DMS53 (cell line): ENCODE measurements at places on chromosomes 5 and 9.
A peak's percentile ranks its signal among the peaks of the same experiment; 100 is the strongest.

- no peak for DNase-seq
These were observed 2163.5 kb upstream of the WWC1 start for GRCh38 chr5:166127766-166128570.

DNA sequence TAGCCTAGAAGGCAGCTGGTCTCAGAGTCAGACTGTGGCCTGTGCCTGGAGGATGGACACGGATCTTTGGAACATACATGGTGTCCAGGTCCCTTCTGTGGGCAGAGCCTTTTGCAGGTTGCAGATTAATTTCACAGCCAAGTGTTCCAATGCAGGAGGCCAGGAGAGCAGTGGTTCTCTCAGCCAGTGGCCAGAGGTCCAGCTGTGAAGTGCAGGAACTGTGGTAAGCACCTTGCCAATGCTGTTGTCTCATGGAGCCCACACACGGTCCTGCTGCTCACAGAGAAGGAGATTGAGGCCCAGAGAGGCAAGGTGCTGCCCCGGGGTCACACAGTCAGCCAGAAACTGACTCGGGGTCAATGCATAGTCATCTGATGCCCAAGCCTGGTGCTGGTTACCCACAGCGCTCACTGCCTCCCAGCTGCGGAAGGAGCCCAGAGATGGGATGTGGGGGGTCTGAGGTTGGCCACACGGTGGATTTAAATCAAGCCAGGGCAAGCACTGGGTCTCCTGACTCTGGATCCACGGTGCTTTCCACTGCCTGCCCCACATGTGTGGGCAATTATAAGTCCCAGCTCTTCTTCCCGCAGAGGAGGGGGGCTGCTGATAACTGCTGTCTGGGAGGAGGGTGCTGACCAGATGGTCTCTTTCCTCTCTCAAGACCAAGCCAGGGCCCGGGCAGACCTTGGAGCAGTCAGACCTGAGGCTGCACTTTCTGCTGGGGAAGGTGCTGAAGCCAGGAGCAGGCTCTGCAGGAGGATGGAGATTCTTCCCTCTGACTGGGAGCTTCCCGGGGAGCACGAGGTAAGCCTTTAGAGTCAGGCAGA, 2.8 kb downstream of the PDGFRB start:
- no peak for DNase-seq

DNA sequence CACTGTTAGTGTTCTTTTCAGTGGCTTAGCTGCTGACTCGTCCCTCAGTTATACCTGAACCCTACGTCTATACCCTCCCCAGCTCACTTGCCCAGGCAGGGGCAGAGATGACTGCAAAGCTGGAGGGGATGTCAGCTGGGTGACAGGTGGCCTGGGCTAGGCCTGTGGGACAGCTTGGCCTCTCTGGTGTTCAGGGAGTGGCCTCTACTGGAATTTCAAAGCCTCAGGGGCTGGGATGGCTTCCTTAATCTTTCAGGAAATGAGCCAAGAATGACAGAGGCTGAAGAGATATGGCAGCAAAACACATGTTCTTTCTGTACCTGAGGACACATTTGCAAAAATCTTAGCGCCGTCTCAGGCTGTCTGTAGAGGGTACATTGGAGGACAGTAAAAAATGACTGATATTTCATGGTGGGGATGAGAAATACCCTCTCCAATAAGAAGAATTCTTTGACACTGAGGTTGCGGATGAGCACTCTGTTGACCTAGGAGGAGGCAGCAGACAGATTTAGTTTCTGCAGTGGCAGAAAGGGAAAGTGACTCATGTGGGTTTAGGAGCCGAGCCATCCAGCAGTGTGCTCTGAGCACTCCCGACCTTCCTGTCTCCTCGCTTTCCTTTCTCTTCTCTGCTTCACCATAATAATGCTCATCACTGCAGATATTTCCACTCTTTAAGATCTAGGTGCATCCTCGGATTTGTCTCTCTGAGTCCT, 54.4 kb downstream of the ENTREP1 start:
- peak; percentile 13 for DNase-seq

- peak; percentile 71 for DNase-seq
These were observed 1096.3 kb upstream of the DMAC1 start for GRCh38 chr9:8895861-8896224.

DNA sequence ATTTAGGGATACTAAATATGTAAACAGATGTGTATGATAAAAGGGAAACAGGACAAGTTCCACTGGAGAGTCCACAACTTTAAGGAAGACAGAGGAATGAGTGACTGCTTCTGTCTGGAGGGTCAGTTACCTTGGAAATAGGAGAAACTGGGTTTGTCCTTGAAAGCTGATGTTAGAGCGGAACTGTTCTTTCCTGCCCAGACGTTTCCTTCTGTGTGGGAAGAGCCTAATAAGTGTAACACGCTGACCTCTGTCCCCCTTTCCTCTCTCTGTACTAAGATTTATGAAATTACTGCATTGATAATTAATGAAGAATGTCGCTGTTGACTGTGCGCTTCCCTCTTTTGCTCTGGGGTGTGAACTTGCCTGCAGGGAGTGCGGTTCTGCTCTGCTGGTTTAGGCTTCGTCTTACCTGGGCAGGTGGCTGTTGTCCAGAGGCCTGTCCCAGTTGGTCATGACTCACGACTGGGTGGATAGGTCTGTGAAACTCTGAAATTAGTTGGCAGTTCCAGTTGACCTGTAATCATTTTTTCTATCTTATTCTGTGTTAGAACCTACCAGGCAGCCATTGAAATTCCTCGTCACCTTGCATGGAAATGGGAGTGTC, 126.8 kb downstream of the MTRR start:
- DNase-seq: no peak

DNA sequence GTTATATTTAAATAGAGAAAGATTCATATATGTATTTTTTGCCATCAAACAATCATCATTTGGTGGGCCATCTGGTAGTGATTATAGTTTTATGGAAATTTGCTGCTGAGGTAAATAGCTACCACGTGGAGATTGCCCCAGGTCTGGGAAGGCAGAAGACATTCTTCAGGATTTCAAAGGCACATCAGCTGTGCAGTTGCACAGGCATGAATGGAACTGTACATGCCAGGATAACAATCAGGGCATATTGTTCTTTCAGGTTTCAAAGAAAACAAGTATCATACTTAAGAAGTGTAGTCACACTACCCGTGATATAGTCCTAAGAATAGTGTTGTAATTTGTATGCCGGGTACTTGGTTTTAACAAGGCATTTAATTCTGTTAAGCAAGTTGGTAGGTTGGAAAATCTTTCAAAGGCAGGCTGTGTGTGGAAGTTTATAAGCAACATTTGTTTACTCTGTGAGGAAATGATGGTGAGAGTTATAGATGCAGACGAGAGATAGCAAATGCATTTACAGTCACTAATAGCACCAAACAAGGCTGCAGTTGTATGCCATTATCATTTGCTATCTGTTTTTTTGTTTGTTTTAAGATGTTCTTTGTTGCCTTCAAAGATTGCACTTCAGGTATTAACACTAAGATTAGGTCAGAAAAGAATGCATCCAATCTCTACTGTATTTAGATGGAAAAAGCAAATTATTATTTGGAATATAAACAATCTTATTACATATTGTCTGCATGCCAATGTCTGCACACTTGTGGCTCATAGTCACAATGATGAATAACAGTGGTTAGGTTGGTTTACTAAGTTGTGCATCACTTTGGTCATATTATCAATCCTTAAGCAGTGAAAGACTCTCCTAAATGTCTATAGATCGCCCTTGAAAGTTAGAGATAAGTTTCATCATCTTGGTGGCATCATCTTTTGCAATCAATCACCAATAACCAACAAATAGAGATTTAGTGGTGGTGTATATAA, 55.3 kb downstream of the RPS23 start:
- DNase-seq: no peak

DNA sequence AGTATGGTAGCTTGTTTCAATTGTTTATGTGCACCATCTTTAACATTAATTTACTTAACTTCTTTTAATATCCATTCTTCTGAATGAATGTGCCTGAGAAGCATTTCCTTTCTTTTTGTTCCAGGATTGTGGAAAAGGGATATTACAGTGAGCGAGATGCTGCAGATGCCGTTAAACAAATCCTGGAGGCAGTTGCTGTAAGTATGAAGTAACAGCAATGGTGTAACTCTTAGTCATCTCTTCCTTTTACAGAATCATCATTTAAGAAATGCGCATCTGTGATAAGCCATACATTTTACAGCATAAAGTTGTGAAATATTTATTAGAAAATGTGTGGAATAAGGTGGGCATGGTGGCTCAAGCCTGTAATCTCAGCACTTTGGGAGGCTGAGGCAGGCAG, 117.7 kb downstream of the STARD4 start:
- no peak for DNase-seq

DNA sequence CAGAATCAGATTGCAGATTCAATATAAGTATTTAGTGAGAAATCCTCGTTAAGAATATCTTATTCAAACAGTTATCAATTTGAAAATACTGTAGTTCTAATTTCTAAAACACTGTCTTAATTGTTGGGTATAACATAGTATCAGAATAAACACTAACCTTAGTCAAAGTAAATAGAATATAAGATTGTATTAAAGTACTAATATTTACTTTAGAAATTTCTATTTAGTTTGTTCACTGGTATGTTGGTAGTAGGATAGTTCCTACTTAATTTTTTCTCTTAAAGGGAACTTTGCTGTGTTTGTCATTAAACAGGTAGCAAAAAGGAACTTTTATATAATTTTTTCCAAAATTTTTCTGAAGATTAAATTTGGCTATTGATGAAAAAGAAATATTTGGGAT, 42.3 kb downstream of the FAM174A start:
- DNase-seq: peak; percentile 6

DNA sequence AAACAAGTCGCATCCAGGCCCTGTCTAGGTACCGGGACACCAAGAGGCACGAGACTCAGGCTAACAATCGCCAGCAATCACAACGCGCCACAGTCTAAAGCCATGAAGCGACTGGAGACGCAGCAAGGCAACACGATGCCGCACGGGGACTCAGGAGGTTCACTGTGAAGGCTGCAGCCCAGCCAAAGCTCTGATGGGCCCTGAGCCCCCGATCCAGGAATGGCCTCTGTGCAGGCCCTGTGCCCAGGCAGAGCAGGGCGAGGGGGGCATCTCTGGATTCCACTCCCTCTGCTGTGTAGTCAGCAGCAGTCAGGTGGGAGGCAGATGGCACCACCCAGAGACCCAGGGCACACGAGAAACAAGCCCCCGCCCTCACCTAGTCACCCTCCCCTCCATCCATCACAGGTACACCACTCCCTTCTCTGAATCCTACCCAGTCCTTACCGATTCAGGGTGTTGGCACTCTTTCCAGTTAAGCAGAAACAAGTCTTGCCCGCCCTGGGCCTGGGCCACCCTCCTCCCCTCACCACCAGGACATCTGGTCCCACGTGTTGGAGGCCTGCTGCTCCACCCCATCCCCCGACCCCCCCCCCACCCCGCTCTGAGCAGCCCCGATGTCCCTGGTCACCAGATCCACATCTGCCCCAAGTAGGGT, 1.1 kb downstream of the RALGDS start:
- DNase-seq: peak; percentile 56
